ENCODE measurements at places on chromosomes 5 and 9. TPM values are rescaled to one million over a fixed set of nuclear protein-coding genes. Genes with fewer than 3 reads are reported as not detected.

The IFNA2 gene
- not detected for total RNA-seq

DNA sequence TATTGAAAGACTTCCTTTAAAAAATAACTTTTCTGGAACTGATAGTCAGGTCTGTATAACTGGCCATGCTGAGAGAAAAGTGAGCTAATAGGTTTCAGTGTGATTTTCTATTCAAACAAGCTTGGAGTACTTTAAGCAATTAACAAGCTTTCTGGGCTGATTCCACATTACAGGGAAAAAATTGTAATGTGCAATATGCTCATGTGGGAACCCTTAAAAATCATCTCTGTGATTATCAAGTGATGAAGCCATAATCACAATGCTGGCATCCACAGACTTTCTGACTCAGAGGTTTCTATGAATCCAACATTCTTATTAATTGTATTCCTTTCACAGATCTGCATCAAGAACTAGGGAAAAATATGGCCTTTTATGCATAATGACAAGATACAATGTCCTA, 212.2 kb upstream of the ACO1 start:
- no peak for DNase-seq

The IL9 gene
- total RNA-seq, result not detected

GRCh38 chr9:127049044-127049443, 73.4 kb downstream of the ANGPTL2 start:
- peak; percentile 17 for DNase-seq

DNA sequence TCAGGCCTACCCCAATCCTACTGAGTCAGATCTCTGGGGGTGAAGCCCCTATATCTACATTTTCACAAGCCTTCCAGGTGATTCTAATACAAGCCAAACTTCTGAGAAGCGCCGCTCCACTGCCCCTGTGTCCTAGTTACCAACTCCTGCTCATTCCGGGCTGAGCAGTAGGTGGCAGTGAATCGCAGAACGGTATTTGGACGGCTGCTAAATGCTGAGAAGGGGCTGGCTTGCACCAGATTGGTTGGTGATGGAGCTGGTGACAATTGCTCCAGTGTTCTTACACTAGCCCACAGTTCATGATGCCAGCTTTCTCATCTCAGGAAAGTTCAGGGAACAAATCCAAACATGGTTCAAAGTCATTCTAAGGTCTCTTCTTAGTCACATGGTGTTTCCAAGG, 31.1 kb upstream of the FGF1 start:
- no peak for DNase-seq

The GMCL2 gene
- total RNA-seq, result 0.13 TPM

DNA sequence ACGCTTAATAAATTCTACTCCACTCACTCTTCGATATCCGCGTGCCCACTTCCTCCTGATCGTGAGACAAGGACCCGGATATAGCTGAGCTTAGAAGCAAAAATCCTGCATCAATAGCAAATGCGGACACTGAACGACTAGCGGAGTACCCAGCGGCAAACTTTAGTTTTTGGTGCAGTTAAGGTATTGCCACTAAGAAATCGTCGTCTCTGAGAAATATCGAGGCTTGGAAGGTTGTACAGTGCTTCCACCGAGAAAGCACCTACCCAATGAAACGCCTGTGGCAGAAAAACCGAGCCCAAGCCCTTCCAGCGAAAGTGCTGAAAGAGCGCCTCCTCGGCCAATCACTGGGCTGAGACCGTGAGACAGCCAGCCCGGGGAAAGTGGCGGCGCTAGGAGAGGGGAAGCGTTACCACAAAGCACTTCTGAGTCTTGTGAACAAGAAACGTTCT, 32.2 kb downstream of the ANXA2R start:
- peak; percentile 68 for DNase-seq

DNA sequence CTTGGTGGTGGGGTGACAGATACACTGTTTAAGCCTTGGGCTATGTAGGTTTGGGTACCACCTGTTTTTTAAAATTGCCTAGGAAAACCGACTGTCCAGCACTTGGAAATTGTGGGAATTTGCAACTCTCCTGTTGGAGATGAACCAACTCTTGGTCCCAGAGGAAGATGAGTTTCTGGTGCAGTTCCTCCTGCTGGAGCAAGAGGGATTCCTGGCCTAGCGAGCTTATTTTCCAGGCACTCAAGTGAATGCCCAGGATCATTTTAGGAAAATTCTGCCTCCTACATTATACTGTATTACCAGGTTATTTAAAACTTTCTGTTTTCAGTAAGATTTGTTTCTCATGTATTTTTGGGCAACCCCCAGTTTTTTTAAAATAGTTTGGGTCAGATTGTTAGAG, 33.7 kb downstream of the AP3S1 start:
- no peak for DNase-seq

The ELOVL7 gene
- total RNA-seq, result 5.1 TPM

The SOHLH1 gene
- not detected for total RNA-seq

The LRRC19 gene
- total RNA-seq, result not detected

The CDH12 gene
- not detected for total RNA-seq

DNA sequence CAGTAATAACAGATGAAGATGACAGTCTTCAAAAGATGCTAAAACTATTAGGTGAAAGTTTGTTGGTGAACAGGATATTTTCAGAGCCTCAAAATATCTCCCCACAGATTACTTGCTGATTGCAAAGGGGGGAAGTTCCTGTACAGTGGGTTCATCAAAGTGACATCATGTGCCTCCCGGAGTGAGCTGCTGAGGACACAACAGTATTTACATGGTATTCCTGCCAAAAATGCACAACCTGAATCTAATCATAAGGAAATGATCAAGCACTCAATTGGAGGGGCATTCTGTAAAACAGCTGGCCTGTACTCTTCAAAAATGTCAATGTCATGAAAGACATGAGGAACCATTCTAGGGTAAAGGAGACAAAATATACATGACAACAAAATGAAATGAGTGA, 18.9 kb upstream of the GLIS3 start:
- no peak for DNase-seq

DNA sequence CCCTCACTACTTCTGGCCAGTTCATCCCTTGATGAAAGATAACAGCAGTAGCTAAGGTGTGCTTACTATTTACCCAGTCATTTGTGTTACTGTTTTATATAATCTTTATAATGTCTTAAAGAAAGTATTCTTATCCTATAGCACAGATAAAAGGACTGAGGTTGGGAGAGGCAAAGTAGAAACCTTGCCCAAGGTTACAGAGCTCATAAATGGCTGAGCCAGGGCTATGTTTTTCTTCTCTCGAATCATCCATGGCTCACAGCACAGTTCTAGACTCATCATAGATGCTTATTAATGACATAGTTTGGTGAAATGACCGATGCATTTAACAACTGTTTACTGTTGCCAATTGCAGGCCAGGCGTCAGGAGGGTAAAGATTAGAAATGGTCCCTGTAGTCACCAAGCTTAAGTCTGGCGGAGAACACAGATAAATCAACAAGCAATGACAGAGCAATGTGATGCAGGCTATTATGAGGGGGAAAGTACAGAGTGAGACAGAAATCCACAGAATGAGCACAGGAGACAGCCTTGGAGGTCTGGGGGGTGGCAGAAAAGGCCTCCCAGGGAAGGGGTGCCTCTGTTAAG, 65.6 kb upstream of the ZNF622 start:
- DNase-seq, result no peak

The PCDHGC4 gene
- total RNA-seq, result 2.4 TPM

DNA sequence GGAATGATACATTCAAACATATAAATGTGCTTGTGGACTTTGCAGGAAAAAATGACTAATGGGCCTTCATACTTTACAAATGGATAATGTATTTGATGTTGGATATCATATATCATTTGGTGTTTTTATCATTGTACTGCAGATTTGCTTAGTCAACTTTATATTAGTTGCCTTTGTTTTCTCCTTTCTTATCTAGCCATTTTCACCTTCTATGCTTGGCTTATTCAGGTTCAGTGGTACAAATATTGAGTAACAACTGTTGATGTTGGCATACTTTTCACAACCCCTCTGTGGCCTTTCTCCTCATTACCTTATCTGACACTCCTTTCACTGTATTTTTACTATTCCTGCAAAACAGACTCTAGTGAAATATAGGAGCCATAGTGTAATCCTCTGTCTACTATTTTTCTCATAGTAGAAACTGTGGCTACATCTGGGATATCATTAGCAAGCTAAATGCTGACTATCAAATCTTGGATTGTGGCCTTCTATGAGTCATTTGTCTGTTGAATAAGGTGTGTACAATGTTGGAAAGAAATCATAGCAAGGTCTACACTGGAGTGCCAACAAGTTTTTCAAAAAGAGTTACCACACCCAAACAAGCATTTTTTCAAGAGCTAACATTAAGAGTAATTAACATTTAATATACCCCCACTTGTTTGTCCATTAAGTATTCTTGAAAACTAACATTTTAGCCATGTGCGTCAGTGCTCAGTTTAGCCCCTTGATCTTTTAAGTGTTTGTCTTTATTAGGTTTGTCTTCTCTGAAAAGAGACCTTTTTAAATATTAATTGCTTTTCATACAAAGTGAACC, 330.1 kb downstream of the ADGRV1 start:
- DNase-seq, result no peak

DNA sequence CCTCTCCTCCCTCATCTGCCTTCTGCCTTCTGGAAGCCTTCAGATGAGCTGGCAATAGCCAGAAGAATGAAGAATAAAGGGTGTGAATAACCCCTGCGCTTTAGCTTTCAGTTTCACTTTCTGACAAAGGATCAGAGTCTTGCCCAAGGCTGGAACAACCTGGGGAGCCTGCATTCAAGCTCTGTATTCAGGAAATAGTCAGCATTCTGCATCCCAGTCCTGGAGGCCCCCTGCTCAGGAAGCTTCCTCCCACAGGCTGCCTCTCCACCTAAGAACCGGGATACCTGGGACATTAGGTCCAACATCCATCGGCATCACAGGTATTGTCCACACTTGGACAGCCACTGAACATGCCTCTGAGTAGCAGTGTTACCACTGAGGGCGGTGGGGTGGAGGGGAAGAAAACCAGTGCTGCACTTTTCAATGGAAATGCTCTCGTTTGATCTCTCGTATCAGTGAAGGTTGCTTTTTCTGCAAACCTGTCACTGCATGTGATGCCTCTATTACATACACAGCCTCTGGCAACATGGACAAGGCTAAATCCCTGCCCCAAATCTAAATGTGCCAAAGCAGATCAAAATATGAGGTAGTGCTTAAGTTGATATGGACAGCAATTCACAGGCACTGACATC, 39.8 kb upstream of the ACO1 start:
- DNase-seq, result peak; percentile 72

- DNase-seq, result no peak
These were observed 215.7 kb downstream of the ICE1 start for GRCh38 chr5:5638211-5638610.

The FBP1 gene
- 1.0 TPM for total RNA-seq

The PRRT1B gene
- 1.1 TPM for total RNA-seq

DNA sequence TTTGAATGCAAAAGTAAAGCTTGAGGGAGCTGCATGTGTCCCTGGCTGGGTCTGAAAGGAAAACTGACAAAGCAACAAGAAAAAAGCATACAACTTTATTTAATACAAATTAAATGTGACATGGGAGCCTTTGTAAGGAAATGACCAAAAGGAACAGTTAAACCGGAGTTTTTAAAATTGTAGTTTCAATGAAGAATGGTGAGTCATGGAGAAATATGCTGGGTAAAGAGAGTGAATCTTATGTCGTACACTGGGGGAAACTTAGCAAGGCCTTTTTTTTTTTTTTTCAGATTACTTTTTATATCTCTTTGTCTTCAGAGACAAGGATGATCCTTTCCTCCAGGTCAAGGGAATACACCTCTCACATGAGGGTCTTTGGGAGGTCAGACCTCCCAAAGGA, 50.1 kb upstream of the FBXL17 start:
- DNase-seq, result no peak

GRCh38 chr9:14293801-14294200, 20.1 kb downstream of the NFIB start:
- no peak for DNase-seq

DNA sequence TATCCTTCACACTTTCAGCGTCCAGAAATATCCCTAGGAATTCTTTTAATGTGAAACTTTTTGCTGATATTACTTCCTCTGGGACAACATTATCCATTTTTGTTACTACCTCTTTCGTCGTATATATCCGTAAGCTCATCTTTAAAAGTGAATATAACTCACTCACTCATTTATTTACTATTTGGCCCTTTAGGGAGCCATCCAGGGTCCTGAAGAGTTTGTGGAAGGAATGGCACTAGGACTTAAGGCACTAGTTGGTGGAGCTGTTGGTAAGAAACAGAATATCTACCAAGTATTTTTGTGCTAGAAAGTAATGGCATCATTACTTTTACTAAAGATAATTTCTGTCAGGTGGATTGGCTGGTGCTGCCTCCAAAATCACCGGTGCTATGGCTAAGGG, 192.7 kb downstream of the VPS13A start:
- DNase-seq, result no peak

The KCNN2 gene
- total RNA-seq, result 18.6 TPM

The QSOX2 gene
- total RNA-seq, result 28.6 TPM

DNA sequence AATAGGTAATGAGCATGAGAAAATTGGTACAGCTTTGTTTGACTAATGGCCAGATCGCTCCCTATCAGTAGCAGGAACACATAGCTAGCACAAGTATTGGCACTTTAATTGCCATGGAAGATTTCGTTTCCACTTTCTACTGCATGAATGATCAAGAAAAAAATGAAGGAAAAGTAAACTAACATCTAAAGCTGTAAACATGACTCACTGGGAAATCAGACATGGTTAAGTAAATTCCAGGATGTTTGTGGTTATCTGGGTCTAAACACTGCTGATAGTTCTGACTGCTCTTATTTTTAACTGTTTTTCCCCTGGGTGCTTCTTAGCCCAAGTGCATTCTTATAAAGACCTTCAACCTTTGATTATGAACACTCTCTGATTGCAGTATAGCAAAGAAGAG, 388.9 kb downstream of the NR2F1-AS1 start:
- no peak for DNase-seq

DNA sequence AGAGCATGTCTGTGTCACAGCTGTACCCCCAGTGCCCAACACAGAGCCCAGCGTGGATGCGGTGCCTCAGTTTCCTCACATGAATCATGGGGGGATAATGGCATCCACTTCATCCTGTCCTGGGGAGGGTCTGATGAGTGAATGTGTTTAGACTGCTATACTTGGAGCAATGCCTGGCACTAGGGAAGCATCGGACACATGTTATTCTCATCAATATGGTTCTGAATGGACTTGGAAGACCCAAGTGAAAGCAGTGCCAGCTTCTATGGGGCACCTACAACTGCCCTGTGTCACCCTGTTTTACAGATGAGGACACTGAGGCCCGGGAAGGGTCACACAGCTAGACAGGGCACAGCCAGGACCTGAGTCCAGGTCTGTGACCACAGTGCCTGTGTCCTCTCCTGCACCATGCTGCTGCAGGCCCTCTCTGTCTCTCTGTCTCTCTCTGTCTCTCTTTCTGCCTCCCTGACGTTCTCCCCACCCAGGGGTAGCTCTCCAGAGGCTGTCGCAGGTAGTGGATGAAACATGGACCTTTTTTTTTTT, 42.3 kb upstream of the NEK6 start:
- DNase-seq, result no peak

GRCh38 chr5:125603321-125603720, 819.9 kb upstream of the GRAMD2B start:
- DNase-seq, result no peak

GRCh38 chr5:168869615-168870227, 290.6 kb upstream of the PANK3 start:
- no peak for DNase-seq
